ENCODE measurements at places on chromosomes 7 and 10.

DNA sequence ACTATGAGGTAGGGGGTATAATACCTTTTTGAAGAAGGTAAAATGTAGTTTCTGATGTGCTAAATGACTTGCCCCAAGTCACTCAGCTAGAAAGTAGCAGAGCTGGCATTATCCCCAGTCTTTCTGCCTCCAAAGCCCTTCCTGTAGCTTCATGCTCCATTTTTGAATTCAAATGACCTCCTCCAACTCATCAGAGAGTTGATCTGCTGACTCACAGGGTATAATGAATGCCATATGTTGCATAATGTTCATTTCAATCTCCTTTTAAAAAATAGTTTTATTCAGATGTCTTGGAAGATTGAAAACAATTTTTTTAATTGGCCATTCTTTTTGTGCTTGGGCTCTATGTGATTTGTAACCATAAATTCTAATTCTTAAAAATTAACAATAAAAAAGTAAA lies 272.8 kb upstream of the IMMP2L start:
- DNase-seq, result no peak

GRCh38 chr7:51071427-51071826 lies 245.2 kb downstream of the COBL start:
- no peak for DNase-seq

GRCh38 chr7:128809363-128809762 lies 17.6 kb downstream of the CCDC136 start:
- no peak for DNase-seq

DNA sequence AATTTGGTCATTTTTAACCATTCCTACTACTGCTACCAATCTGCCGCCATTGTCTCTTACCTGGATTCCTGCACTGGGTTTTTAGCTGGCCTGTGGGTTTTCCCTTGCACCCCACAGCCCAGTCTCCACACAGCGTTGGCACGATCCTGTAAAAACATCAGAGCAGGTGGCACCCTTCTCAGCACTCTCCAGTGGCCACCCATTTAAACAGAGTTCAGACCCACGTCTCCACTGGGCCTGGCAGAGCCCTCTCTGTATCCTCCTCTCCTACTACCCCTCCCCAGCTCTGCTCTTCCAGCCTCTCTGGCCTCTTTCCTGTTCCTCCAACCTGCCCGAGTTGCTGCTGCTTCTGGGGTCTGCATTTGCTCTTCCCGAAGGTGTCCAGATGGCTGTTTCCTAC lies 259.4 kb downstream of the SDK1 start:
- DNase-seq, result no peak

Measured in right renal cortex interstitium (tissue), 3 donors.